Frontal cortex (tissue), 4 donors: ENCODE measurements at places on chromosomes 6 and 20. TPM values are rescaled to one million over a fixed set of nuclear protein-coding genes. Genes with fewer than 3 reads are reported as not detected.
A peak's percentile ranks its signal among the peaks of the same experiment; 100 is the strongest.

The EFCAB8 gene
- not detected for total RNA-seq

The LKAAEAR1 gene
- total RNA-seq, result 2.9 TPM

The MTFR2 gene
- 0.41 TPM for total RNA-seq

The SNAP25 gene
- 140 TPM for total RNA-seq

The SMOC2 gene
- 4.9 TPM for total RNA-seq

The TNFAIP3 gene
- 1.6 TPM for total RNA-seq

The CENPB gene
- 58.3 TPM for total RNA-seq

The CALHM5 gene
- 0.41 TPM for total RNA-seq

The PIM1 gene
- total RNA-seq, result 20.4 TPM

The LST1 gene
- 1.2 TPM for total RNA-seq

The BCAS1 gene
- total RNA-seq, result 2.4 TPM

The COL9A3 gene
- 10.2 TPM for total RNA-seq

The CCDC170 gene
- 0.41 TPM for total RNA-seq

The TFAP2D gene
- 2.9 TPM for total RNA-seq

The CFAP61 gene
- 2.0 TPM for total RNA-seq

The BANF2 gene
- not detected for total RNA-seq

DNA sequence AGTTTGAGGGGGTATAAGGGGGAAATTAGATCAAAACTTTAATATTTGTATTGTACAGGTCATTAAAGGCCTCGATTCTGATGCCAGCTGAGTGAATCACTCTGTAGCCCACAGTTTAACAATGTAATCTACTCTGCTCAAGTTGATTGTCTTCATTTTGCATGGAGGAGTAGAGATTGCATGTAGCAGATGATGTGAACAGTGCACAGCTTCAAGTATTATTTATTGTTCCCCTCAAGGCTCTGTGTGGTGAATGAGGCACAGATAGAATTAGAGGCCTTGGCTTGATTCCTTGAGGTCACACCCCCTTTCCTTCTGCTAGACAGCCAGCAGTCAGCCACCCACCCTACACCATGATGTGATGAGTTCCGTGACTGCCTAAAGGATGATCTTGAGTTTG, 38.1 kb downstream of the TXLNB start:
- no peak for DNase-seq

- DNase-seq, result no peak
Observed at GRCh38 chr6:30847971-30848436, 36.3 kb upstream of the DDR1 start.

GRCh38 chr6:127302728-127303660, 36.3 kb downstream of the RNF146 start:
- no peak for DNase-seq

DNA sequence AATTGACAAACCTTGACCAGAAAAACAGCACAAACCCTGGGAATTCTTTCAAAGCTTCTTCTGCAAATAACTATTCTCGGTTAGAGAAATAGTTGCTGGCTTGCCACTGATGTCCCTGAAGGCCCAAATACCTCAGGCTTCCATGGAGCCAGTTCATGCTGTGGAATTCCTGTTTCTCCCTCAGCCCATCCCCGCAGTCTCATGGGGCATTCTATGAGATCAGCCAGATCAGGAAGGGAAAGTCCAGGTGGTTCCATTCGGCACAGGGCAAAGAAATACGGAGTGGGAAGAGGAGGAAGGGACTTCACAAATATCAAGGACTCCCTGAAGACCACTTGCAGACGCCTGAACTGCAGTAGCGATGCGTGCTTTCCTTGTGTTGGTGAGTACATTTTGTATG, 63.3 kb downstream of the MYLK4 start:
- DNase-seq, result no peak

GRCh38 chr6:9499709-9500108, 915.2 kb downstream of the TFAP2A start:
- no peak for DNase-seq

- DNase-seq, result no peak
Observed at GRCh38 chr6:153103319-153103655, 27.8 kb downstream of the RGS17 start.

DNA sequence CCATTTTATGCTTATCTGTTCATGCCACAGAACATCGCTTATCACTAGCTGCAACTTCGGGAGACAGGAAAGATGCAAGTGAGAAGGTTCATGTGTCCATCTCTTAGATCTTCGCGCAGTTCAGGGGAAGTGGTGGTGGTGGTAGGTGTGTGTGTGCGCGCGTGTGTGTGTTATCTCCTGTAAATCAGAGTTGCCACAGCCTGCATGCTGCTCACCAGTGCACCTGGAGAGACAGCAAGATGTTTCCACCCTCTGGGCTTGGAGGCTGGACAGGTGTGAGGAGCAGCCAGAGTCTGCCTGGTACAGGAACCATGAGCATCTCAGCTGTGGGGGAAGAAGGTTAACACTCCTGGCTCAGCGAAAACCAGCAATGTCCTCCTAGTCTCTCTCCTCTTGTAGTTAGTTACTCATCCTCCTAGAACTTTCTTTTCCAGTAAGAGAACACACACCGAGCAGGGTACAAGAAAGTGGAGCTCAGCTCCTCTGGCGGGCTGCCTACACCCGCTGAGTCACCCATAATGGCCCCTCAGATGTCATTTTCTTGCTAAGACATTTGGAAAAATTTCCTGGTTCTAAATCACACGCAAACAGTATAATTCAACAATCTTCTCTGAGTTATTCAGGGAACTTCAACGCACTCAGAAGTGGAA, 5.1 kb upstream of the TUBB1 start:
- no peak for DNase-seq

GRCh38 chr6:104572901-104573300, 286.8 kb downstream of the HACE1 start:
- no peak for DNase-seq

- no peak for DNase-seq
Observed at GRCh38 chr6:122996794-122997505, 915 bp downstream of the CLVS2 start.

DNA sequence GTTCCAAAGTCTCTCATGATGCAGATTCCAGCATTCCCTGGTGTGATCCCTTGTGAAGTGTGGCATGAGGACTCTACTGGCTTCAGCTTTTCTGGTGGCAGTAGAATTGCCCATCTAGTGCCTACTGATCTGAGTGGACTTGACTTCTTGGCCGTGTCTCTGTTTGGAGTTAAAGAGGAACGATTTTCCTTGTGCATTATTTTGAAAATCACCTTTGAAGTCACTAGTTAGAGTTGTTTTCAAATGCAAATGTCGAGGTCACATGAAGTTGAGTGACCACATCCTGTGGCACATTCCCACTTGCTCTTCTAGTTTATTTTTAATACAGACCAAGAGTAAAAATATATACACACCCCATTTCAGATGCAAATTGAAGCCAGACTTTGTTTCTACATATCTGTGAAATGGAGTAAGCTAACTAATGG, 270.7 kb upstream of the TAB2 start:
- no peak for DNase-seq

DNA sequence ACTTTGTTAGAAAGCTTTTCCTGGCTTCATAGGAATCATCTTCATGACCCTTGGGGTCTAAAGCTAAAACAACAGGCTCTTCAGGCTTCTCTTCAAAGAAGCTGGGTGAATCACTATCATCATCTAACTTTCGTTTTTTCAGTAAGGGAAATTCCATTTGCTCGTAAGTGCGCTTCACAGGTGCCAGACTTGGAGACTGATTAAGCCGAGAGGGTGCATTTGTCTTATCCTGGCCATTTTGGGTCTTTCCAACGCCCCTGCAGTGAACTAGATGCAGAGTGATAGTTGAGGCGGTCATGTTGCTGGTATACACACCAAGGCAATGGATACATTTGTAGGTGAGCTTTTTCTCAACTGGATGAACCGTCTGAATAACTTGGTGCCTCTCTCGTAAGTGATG, 38.8 kb downstream of the ADNP start:
- no peak for DNase-seq

DNA sequence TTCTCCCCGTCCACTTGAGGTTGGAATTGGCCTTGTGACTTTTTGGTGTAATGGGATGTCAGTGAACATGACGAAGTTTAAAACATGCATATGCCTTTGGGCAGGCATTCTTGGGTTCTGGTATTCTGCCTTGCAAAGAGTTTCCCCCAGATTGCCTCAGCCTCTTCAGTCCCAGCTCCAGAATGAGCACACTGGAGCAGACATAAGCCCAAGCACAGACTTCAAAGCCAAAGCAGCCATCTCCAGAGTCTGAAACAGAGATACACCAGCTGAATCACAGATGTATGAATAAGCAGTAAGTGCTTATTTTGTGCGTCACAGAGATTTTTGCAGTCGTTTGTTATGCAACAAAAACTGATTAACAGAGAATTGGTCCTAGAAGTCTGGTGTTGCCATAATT, 546.0 kb downstream of the FRK start:
- DNase-seq, result no peak

DNA sequence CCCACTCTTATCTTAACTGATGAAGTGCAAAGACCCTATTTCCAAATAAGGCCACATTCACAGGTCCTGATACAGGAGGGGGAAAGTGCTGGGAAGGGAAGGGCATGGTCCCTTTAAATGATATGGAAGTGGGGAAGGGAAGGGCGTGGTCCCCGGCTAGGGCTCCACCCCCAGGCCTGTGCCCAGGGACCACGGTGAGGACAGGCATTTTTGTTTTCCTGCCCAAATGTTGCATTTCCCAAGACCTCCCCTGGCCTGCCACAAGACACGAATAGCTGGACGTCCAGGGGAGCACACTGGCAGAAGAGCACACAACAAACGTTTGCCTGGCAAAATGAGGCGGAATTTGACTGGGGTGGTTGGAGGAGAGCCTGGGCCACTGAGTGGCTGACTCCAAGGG, 16.1 kb upstream of the HFE start:
- no peak for DNase-seq

- peak; percentile 74 for DNase-seq
Observed at GRCh38 chr6:42166444-42167141, 6.6 kb upstream of the GUCA1A start.

DNA sequence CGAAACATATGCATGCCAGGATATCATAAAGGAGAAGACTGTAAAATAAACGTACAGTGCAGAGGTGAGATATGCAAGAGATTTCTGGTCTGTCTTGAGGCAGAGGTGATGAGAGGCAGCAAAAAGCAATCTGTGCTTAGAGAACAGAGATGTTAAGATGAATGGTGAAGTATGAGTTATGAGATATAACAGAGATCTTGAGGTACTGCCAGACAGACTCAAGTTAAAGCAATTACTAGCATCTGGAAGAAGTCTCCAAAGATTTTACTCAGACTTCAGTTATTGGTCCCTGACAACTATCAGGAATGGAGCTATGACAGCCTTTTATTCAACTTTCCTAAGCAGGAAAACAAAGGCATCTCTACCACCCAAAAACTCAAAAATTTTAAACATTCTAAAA, 122.8 kb upstream of the DST start:
- DNase-seq, result no peak

- DNase-seq, result no peak
Observed at GRCh38 chr20:10540636-10541493, 105.8 kb downstream of the SLX4IP start.

- DNase-seq, result no peak
Observed at GRCh38 chr6:134230940-134231339, 87.0 kb downstream of the SGK1 start.

DNA sequence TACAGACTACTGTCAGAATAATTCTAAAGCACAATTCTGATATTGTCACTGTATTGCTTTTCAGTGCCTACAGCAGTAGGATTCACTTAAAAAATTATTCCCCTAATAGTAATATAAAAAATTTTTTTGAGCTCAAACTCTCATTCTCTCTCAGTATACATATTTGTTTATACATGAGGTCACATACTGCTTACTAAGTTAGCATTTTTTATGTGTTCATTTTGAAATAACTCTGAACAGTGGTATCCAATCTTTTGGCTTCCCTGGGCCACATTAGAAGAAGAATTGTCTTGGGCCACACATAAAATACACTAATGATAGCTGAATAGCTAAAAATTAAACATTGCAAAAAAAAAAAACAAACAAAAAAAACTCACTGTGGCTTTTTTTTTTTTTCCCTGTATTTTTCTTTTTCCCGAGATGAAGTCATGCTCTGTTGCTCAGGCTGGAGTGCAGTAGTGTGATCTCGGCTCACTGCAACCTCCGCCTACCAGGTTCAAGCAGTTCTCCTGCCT, 38.6 kb downstream of the ASXL1 start:
- no peak for DNase-seq

DNA sequence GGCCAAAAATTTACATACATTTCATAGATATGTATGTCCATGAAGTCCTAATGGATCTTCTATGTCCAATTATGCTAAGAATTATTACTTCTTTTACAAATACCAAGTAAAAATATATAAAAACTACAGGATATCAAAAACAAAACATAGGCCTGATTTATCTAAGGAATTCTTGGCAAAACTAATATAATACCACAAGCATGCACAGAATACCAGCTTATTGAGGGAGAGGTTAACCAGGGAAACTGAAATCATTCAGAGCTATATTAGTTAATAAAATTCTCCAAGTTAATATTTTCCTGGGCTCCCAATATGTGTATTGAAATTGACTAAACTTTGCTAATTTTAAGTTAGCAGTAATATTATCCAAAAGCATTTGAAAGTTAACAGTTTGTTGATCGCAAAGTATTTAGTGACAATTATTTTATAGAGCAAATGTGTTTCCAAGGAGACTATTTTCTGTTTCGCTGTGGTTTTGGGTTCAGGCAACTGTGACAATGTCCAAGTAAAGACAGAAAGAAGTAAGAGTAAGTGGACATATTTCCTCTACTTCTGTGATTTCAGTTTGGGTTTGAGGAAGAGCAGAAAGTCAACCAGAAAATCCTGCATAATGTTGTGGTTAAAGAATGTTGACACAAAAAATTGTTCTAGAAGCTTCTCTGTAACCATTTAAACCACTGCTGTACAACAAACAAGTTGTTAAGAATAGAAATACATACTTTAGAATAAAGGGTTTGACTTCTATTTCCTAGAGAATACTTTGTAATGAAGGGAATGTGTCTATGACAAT, 167.4 kb downstream of the COL21A1 start:
- DNase-seq, result no peak

GRCh38 chr6:155188707-155189496, 74.9 kb upstream of the CLDN20 start:
- DNase-seq, result no peak

GRCh38 chr20:63335711-63336110, 25.4 kb downstream of the CHRNA4 start:
- DNase-seq, result no peak
